T-helper 2 cell (primary cell): ENCODE measurements at places on chromosomes 7 and 10.

DNA sequence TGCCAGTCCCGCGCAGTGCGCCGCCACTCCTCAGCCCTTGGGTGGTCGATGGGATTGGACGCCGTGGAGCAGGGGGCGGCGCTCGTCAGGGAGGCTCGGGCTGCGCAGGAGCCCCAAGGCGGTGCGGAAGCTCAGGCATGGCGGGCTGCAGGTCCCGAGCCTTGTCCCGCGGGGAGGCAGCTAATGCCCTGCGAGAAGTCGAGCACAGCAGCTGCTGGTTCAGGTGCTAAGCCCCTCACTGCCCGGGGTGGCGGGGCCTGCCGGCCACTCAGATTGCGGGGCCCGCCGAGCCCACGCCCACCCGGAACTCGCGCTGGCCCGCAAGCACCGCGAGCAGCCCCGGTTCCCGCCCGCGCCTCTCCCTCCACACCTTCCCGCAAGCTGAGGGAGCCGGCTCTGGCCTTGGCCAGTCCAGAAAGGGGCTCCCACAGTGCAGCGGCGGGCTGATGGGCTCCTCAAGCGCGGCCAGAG lies 14.4 kb upstream of the WASL start:
- no peak for DNase-seq

GRCh38 chr7:158442260-158442659 lies 145.4 kb downstream of the PTPRN2 start:
- DNase-seq, result no peak

- no peak for DNase-seq
Measured at GRCh38 chr7:128829391-128830166, 627 bp upstream of the FLNC start.

GRCh38 chr10:3034616-3035015 lies 32.7 kb upstream of the PFKP start:
- DNase-seq, result no peak

DNA sequence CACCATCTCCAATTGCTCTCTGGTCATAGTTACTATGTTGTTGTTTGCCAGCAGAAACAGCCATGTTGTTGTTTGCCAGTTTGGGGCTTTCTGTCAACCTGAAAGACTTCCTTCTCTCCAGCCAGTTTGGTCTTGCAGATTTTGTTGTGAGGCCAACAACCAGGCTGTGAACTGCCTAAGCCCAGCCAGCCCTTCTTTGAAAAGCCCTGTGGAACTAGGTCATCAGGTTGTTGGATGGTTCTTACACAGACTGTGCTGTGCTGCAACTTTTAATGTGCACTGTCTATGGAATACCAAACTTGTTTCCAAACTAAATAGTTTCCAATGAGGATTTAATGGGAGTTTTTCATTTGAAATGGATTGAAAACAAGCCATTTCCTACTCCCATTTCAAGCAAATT lies 592.7 kb upstream of the GALNT17 start:
- DNase-seq, result no peak

GRCh38 chr10:104321725-104322415 lies 16.4 kb downstream of the ITPRIP start:
- peak; percentile 54 for DNase-seq

- DNase-seq, result no peak
Measured at GRCh38 chr7:92417913-92418312, 29.4 kb upstream of the GATAD1 start.

DNA sequence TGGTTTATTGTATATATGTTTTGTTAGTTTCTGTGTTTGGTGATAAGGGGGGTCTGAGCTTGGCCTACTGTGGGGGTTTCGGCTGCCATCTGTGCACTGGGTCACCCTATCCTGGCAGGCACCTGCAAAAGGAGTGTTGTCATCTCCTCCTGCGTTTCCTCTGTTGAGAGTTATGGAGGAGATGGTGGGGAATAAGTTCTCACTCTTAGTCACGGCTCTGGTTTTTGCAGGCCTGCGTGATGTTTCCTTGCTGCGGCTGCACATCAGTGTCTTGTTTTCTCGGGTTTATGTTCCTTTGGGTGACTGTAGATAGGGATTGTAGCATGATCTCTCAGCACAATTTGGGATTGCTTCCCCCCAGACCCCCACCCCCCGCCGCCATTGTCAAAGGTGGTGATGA lies 36.8 kb downstream of the CCM2 start:
- peak; percentile 51 for DNase-seq

GRCh38 chr7:70997261-70997660 lies 134.7 kb upstream of the GALNT17 start:
- no peak for DNase-seq

DNA sequence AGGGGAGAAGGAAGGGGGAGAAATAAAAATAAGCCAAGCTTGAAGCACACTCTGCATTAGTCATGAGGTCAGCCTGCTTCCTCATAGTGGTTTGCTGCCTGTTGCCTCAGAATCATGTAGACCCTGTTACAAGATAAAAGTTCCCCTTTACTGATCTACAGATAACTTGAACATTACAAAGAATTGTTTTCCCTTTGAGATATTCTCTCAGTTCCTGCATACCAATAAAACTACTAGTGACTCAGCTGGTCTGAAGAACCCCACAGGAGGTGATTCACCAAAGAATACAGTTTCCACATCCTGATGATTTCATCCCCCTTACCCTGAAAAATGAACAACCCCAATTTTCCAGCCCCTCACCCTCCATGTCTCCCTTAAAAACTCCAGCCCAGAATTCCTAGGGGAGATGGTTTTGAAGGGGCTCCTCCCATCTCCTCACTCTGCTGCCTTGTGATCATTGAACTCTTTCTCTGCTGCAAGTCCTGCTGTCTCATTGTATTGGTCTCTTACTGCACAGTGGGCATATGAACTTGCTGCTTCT lies 31.5 kb upstream of the NRP1 start:
- no peak for DNase-seq

DNA sequence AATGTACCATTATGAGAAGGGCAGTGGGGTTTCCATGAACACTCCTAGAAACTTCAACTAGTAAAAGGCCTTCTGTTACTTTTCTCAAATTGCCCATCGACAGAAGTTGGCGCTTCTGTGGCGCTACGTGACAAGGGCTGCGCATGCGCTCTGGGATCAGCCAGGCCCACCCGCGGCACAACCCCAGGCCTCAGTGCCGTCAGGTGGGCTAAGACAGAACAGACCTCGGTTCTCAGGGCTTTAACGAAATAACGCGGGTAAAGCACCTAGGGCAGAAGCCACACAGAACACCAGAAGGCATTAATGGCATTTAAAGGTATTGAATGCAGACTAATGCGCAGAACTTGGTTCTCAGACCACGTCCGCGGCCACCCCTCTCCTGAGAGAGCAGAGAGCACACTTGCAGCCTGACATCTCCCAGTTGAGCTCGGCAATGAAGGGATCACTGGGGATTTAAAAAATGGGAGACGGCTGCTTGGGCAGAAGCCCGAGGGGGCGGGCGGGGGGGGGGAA lies 67.6 kb upstream of the CTNNA3 start:
- peak; percentile 40 for DNase-seq

DNA sequence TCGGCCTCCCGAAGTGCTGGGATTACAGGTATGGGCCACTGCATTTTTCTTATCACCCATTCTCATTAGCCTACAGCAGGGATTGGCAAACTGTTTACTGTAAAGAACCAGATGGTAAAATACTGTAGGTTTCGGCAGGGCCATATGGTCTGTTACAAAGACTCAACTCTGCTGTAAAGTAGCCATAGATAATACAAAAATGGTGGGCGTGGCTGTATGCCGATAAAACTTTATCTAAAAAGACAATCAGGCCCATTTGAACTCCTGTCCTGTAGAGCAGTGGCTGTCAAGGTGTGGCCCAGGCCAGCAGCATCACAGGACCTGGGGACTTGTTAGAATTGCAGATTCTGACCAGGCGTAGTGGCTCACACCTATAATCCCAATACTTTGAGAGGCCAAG lies 134.3 kb downstream of the CUX1 start:
- no peak for DNase-seq

DNA sequence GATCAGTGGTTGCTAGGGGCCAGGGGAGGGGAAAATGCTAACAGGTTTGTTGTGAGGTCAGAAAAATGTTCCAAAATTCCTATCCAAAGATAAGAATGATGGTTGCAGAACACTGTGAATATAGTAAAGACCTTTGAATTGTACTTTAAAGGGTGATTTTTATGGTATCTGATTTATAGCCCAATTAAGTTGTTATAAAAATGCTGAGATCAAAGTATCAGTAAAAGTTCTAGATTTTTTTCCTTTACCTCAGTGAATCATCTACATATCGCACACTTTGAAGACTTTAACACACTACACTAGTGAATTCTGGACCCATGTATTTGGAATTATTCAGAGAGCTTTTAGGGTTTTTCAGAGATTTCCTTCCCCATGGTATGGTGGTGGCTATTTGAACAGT lies 275.4 kb downstream of the WDR37 start:
- no peak for DNase-seq

- DNase-seq, result no peak
Measured at GRCh38 chr10:16521311-16522016, at the start of gene C1QL3. Gene C1QL3 (minus strand): TSS chr10:16521879. CDS start chr10:16521065, 814 bp downstream.

GRCh38 chr10:35364808-35365207 lies 28.5 kb downstream of the CCNY start:
- DNase-seq, result no peak
